NCI-H510A treated with DMSO at 0.1 percent for 48 hours (cell line): ENCODE measurements at places on chromosomes 4 and X.
A peak's percentile ranks its signal among the peaks of the same experiment; 100 is the strongest.

- DNase-seq: no peak
Measured at GRCh38 chr4:56102601-56103000, 153.9 kb downstream of the CEP135 start.

- no peak for DNase-seq
Measured at GRCh38 chr4:87309625-87310024, 13.1 kb downstream of the HSD17B13 start.

DNA sequence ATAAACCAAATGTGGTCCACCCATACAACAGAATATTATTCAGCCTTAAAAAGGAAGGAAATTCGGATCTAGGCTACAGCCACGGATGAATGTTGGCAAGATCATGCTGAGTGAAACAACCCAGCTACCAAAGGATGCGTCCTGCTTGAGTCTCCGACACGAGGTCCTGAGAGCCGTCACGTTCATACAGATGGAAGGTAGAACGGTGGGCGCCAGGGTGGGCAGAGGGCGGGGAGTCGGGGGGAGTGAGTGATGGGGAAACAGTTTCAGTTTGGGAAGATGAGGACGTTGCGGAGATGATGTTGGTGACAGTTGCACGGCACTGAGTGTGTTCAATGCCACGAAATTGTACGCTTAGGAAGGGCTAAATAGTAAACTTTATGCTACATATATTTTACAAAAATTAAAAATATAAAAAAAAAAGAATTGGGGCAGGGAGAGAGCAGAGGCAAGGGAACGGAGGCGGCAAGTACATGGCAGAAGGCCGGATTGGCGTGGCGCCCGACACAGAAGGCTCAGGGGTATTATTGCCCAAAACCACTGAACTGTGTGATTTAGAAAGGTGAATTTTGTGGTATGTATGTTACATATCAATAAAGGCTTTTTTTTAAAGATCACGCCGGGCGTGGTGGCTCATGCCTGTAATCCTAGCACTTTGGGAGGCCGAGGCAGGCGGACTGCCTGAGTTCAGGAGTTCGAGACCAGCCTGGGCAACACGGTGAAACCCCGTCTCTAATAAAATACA lies 14.8 kb upstream of the MXD4 start:
- DNase-seq: no peak

DNA sequence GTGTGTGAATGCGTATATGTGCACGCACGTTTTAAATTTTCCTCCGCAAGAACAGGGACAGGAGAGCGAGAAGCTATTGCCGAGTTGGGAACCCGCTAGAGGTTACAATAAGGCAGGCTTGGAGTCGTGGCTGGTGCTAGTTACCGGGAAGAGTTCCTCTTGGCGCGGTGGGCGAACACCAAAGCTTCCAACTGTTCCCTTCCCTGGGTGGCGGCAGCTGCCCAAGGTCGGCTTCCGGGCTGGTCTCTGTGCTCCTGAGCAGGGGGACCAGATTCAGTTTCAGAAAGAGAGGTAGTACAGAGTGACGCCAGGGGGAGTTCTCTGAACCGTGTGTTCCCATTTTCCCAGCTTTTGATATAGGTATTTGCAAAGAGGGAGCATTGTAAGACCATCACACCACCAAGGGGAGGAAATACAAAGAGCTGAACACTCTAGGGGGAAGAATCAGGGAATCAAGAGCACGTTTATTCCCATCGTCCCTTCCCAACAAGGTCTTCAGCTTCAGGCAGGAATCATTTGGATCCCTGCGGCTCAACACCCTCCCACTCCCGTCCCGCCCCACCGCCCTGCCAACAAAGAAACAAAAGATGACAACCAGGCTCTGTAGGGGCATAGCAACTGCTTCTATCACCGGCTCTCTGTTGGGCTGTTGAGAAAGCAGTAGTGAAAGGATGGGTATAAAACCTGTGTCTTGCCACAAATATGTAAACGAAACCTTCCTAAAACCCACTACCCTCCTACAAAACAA lies 113.6 kb upstream of the TEX13C start:
- peak; percentile 30 for DNase-seq

- no peak for DNase-seq
Measured at GRCh38 chr4:115923152-115923551, 809.7 kb upstream of the NDST4 start.

GRCh38 chr4:142741995-142742394 lies 104.1 kb downstream of the INPP4B start:
- no peak for DNase-seq

- DNase-seq: no peak
Measured at GRCh38 chr4:138037696-138038095, 204.5 kb downstream of the SLC7A11 start.

DNA sequence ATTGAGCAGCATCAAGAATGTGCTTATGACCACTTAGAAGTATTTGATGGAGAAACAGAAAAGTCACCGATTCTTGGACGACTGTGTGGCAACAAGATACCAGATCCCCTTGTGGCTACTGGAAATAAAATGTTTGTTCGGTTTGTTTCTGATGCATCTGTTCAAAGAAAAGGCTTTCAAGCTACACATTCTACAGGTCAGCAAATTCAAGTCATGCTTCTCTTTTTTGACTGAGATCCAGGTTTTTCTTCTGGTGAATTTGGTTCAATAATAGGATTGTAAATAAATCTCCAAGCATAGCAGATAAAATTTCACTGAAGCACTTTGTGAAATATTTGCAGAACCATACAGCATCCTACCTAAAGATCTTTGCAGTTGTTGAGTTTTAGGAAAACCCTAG lies 218.1 kb downstream of the TLL1 start:
- DNase-seq: peak; percentile 4

DNA sequence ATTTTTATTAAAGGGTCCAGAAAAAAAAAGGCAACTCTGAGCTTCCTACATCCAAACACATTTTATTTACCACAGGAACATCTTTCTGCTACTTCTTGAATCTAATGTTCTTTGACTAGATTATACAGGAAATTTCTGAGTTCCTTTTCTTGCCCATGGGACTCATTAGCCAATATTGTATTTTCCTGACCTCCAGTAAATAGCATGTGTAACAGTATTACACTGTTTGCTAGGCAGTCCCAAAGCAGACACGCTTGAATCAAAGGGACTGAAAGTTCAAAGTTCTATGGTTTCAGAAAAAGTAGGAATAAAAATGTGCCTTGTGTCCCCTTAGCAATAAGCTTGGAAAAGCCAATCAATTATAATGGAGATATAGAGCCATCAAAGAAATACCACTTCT lies 57.4 kb downstream of the MOSPD2 start:
- DNase-seq: no peak

DNA sequence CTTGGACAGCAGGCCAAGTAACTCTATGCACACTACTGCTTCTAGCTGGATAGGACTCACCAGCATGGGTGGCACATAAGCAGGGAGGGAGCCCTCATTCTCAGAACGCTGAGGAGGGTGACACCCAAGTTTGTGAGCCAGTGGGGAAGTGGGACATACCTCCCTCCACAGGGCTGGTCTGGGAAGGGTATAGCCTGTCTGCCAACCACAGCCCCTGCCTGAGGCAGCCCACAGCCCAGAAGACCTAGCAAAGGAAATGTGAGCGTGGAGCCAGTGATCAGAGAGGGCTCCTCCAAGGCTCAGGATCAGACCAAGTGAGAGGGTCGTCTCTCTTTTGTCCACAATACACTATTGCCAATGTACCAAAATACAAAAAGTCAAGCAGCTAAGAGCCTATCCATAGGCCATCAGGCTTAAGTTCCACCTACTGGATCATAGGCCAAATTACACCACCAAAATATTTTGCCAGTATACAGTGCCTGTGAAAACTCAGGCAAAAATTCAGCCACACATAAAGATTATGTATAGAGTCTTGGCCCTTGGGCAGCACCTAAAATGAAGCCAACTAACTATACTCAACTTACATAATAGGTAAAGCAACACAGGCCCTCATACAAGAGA lies 1203.1 kb downstream of the PCDH18 start:
- no peak for DNase-seq

DNA sequence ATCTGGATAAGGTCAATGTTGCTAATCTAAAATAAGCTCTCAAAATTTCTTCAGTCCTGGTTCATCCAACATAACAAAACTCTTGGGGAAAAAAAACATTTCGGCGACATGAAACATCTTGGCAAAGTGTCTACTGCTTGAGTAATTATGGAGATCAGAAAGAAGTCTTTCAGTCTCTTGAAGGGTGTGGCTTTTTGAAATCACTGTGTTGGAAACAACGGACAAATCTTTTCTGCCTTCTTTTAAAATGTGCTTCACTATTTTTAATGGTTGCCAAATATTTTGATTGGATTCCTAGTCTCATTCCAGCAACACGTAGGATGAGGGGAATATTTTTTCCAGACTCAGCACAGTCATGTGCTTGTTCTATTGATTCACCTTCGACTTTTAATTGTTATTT lies 138.6 kb downstream of the KLHL8 start:
- DNase-seq: no peak

DNA sequence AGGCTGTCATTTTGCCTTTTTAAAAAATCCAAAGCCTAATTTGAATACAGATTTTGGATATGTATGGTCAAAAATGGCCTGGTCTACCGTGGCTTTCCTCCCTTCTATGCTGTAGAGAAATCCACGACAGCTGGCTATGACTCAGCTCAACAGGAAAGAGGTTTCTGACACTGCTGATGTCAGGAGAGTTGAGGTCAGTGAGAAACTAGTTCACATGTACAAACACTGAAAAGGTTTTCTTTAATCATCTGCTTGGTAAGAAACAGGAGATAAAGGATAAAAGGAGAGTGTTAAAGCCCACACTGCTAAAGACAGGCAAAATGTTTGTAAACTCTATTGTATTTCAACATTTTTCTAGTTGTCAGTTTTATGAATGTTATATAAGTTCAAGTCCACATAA lies 113.9 kb downstream of the NYX start:
- DNase-seq: no peak

- no peak for DNase-seq
Measured at GRCh38 chr4:88533088-88533790, 9.7 kb upstream of the PYURF start.

GRCh38 chr4:88526221-88526815 lies 2.7 kb upstream of the PYURF start:
- DNase-seq: no peak

DNA sequence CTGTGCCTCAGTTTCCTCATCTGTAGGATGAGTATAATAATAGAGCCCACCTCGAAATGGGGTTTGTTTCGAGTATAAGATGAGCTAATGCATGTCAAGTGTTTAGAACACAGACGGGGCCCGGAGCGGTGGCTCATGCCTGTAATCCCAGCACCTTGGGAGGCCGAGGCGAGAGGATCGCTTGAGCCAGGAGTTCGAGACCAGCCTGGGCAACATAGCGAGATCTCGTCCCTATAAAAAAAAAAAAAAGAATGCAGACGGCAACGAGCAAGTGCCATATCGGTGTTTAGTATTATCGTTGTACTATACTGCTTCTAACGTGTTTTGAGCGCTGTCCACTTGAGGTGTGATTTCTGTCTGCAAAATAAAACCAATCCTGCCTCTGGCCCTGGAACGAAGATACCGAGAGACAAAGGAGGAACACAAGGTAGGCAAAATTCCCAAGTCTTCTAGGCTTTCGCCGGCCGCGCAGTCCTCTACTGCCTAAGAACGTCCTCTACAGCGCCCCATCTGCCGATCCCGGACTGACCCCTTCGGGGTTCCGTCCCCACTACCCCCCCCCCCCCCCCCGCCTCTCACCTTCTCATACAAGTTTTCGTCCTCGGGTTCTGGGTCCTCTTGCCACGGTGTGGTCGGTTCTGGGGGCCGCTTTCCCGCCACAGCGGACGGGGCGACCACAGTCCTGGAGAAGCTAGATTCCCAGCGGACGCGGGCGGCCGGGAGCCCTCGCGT lies 442 bp downstream of the NDUFB11 start:
- no peak for DNase-seq

GRCh38 chr4:2797545-2798305 lies 4.8 kb downstream of the SH3BP2 start:
- no peak for DNase-seq

DNA sequence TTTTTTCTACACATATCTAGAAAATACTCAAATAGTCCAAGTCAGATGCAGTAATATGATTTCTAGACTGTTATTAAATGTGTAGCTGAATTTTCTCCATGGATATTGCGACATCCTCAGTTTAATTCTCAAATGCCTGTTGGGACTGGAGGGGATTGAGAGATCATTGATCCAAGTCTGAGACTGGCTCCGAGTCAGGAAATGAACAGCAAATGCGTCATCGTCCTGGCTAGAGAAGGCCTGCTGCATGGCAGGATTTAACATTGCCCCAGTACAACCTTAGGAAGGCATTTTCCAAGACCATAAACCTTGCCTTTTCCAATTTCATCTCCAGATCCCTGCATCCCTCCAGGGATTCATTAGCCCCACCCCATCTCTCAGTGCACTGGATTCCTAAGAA lies 56.6 kb upstream of the SLC6A14 start:
- no peak for DNase-seq

- no peak for DNase-seq
Measured at GRCh38 chrX:34632384-34632783, 24.7 kb downstream of the TMEM47 start.
